Femur (tissue), 1 donor: ENCODE measurements at places on chromosomes 3 and 15.

DNA sequence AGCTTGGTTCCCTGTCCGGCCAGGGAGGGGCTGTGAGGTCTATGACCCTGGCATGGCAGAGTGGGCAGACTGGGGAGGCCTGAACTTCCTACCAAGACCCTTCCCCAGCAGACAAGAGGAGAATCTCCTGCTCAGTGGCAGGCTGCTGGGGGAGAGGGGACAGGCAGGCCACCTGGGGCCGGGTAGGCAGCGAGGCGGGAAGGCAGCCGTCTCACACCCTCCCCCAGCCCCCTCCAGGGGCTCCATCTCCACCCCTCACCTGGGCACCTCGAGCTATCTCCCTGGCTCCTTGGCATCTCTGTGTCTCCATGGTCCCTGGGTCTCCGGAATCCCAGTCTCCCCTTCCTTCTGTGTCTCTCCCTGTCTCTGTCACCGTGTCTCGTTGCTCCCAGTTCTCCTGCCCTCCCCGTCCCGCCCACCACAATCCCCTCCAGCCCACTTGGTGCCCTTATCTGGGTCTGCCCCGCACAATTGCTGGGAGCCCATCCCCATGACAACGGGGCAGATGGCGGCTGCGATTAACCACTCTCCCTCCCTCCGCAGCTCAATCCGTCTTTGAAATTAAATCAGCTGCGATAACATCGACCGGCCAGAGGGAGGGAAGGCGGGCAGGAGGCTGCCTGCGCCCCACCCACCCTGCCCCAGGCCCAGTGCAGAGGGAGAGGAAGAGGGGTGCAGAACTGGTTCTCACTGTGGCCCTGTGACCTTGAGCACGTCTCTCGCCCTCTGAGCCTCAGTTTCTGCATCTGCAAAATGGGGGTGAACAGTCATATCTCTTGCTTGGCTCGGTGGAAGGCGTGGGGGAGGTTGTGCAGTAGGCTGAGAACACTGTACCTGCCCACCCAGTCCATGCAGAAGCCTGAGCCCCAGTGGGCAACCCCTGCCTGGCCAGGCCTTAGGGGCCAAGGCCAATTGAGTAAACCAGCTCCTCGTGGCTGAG is 9.6 kb downstream of the DNAJB8 start:
- no peak for DNase-seq

DNA sequence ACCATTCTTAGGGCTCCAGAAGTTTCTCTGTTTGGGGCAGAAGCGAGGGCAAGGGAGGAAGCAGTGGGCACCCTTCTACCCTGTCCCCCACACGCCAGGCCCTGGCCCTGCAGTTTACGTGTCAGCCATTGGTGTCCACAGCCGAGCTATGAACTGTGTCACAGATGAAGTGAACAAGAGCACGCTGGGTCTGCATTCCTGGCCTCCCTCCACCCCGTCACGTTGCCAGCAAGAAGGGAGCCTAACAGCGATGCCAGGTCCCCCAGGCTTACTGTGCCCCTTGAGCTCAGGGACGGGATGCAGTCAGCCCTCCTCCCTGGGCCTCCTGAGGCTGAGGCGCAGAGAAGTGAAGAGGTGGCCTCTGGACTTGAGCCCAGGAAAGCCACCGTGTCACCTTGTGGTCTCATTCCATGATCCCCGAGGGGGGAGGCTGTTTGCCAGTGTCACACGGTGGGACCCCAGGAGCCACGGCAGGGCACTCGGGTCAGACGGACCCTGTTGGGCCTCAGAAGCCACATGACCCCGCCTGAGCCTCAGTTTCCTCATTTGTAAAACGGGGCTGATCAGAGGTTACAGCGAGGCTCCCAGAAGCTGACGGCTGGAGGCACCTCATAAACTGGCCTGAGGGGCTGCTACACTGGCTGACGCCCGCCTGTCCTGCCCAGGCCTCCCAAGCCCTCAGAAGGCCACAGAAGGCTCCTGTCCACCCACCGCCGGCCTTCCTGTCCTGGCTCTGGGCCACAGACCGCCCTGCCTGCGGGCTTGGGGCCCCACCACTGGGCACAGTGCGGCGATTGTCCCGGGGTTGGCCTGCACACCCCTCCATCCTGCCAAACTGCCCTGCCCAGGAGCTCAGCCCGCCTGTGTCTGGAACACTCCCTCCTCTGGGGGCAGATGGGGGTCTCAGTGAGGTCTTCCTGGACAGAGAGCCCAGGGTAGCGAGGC is 18.6 kb downstream of the IQSEC1 start:
- peak; percentile 73 for DNase-seq

- DNase-seq, result no peak
Observed at GRCh38 chr3:110352841-110353604, 718.6 kb upstream of the NECTIN3 start.

DNA sequence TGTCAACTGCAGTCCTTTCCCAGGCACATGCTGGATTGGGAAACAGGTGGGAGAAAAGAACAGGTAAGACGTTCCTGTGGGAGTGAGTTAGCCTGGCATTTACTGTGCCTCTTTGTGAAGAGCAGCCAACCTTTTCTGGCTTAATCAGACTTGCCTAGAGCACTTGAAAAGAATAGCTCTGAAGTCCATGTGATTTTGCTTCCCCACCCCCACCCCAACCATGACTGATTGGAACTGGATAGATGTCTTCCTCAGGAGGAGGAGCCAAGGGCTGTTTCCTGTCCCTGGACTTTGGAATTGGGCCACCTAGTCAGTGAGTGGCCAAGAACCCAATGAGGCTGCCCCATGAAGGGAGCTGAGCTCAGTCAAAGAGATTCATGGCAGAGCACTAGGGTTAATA is 4.7 kb upstream of the TMEM41A start:
- DNase-seq, result no peak

DNA sequence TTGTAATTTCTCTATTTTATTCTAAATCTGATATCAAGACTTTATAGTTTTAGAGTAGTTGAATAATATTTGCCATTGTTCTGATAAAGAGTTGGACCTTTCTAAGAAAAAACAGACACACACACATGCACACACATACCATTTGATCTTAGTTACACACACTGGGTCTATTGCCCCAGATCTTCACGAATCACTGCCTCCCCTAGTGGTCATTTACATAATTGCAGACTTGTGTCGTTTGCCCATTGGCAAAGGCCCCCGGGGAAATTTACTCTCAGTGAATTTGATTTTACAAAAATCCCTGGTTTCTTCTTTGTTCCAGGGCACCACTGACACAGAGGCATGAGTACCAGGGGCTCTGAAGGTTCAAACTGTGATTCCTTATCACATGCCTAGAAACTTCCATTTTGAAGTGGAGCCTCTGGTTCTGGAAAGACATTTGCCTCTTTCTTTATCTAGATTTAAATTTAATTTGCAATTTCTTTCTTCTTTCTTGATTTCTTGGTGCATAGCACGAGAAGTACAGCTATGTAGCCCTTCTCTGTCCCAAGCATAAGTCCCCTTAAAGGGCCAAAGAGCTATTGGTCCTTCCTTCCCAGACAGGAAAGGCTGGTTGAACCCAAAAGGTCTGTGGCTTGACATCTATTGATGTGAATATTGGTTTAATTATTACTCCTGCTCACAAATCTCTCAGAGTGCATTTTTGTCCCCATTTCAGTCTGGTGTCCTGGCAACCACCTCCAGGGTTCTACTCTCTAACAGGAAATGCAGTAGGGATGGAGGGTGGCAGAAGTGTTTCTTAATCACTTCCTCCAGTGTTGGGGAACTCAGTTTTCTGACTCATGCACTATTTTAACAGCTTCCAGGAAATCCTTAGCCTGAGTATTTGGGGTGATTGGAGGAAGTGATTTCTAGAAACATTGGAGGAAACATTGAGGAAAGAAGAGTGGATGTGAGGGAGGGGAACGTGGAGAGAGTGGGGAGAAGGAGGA is 32.4 kb upstream of the SLC6A11 start:
- DNase-seq, result no peak

DNA sequence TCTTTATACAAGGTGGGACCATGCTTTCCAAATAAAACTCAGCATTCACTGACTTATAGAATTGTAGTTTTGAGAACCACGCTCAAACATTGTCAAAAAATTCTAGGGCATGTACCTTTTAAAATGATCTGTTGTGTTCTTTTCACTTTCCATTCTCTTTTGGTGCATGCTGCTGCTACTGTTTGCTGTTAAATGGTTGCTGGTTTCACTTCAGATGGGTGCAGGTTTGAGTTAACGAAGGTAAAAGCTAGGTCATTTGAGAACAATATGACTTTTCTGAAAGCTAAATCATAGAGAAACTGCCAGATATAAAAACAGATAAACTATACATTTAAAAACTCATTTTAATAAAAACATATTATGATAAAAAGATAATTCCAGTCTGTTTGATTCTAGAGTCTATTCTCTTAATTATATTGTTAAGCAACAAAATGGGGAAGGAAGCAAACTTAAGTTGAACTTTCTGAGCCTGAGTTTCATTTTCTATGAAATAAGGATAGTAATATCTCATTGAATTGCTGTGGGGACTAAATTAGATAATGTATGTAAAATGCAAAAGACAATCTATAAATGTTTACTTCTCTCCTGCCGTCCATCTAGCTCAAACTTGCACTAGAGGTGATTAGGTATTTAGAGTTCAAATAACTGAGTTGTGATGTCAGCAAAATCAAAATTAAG is 82.4 kb downstream of the OXSM start:
- DNase-seq, result no peak

- no peak for DNase-seq
Observed at GRCh38 chr3:85475346-85475745, 516.6 kb downstream of the CADM2 start.

- DNase-seq, result peak; percentile 20
Observed at GRCh38 chr3:184372296-184372821, 5.6 kb downstream of the THPO start.

GRCh38 chr3:195450731-195451229 is 8.0 kb upstream of the ACAP2 start:
- no peak for DNase-seq

DNA sequence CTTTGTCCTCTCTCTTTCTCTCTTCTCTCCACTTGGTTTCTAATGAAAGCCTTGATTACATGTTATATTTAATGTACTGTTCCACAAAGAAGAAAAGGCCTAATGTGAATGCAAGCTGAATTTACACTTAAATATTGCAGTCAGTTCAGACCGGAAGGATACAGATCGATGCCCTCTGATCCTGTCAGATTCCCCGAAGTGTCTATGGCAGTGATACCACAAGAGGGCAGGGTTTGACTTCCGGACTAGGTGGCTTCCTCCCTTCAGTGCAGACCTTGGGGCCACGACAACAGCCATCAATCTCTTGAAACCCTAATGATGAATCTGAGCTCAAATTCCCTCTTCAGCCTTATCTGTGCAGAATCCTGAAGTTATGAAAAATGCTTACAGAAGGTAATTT is 29.5 kb downstream of the AGTR1 start:
- DNase-seq, result peak; percentile 27

DNA sequence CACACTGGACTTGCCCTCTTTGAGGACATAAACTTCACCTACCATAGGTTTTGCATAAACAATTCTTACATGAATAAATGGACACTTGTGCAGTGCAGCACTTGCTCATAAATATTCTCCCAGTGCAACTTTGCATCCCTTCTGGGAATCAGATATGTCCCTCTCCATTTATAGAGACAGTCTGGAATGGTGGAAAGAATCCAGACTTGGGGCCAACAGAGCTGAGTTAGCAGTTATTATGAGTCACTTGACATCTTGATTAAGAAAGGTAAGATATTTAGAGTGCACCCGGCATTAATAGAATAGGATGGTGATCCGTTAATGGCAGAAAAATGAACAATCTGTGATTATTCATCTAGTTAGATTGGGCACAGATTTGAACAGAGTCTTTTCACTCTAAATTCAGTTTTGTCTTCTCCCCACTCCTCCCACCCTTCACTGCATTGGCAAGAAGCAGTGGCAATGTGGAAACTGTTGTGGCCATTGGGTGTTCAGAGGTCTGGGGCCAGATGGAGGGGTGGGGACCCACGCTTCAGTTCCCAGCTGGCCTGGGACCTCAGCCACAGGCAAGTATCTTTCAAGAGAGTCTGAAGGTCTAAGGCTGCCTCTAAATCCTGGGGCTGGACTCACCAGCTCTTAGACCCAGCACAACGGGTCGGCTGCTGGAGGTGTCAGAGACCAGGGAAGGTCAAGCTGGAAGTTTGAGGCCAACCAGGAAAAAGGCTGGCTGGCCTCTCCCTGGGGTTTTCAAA is 58.9 kb upstream of the KY start:
- no peak for DNase-seq

DNA sequence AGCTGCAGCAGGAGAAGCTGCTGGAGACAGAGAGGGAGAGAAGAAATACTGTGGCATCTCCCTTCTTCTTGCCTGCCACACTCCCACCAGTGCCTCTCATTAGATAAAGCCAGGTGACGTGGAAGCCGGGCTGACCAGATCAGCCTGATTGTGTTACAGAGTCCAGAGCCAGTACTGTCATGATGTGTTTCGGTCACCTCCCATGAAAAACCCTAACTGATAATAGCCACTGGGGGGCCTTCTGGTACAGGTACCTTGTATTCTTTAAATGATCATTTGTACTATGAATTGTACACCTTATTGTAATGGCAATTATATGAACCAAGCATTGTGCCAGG is 125.8 kb upstream of the TMEM108 start:
- DNase-seq, result no peak

- no peak for DNase-seq
Observed at GRCh38 chr15:39275066-39275465, 305.8 kb upstream of the THBS1 start.

DNA sequence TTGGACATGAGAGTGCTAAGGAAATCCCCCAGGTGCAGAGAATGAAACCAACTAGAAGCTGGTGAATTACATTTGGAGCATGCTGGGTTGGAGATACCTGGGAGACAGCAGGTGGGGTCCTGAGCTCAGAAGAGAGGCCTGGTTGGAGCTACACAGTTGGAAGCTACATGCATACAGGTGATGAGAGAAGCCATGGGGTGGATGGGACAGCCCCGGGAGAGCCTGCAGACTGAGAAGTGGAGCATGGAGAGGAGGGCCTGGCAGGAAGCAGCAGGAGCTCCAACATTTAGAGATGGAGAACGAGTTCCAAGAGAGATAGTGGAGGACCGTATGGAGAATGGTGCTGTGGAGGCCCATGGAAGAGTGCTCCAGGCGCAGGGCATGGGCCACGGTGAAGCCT is 10.2 kb downstream of the PAQR5 start:
- DNase-seq, result no peak

DNA sequence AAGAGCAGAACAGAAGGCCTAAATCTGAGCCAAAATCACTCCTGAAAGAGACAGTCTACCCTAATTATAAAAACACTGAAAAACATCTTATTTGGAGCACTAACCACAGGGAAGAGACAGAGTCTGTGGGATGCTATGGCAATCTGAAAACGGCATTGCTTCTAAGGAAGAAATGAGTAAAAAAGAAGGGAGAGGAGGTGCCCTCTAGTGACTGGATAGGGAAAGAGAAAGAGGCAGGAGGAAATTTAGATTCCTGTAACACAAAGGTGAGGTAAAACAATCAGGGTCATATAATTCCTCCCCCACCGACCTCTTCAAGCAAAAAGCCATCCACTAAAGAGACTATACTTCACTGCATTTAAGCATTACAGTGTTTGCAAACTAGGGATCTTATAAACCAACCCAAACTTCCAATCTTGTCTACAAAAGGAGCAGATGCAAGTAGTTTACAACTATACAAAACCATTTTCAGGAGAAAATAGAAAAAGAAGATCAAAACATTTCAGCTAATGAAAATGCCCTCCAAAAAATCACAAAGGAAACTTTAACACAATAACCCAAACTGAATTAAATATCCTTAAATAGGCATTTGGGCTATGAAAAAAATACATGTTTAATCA is 32.6 kb downstream of the HACD2 start:
- no peak for DNase-seq

GRCh38 chr3:123036352-123037014 is 8.9 kb upstream of the SEMA5B start:
- no peak for DNase-seq
